ENCODE measurements at places on chromosomes 3 and 15. TPM values are rescaled to one million over a fixed set of nuclear protein-coding genes. Genes with fewer than 3 reads are reported as not detected.

Gene ASB14
- total RNA-seq: not detected

Gene OR5K2
- not detected for total RNA-seq

Gene PSTPIP1
- total RNA-seq: 16.3 TPM

DNA sequence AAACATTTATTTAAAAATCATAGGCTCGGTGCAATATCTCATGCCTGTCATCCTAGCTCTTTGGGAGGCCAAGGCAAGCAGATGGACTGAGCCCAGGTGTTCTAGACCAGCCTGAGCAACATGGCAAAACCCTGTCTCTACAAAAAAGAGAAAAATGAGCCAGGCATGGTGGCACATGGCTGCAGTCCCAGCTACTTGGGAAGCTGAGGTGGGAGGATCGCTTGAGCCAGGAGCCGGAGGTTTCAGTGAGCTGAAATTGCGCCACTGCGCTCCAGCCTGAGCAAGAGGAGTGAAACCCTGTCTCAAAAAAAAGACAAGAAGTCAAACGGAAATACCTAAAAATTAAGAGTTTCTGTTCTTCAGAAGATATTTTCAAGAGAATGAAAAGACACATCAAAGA lies 122.3 kb downstream of the RSL24D1 start:
- no peak for DNase-seq

GRCh38 chr3:46671541-46672348 lies 21.7 kb downstream of the ALS2CL start:
- no peak for DNase-seq

DNA sequence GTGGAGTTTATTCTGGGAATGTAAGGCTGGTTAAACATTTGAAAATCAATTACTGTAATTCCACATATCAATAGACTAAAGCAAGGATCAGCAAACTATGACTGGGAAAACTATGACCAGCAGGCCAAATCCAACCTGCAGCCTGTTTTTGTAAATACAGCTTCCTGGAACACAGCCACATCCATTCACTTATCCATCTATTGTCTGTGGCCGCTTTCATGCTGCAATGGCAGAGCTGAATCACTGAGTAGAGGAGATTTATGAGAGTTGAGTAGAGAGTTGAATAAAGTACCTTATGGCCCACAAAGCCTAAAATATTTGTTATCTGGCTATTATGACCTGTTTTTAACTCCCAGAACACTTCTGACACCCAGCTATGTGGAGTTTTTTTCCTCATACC lies 12.2 kb downstream of the MYLK start:
- peak; percentile 54 for DNase-seq

- no peak for DNase-seq
Measured at GRCh38 chr3:28907616-28908015, 373.3 kb upstream of the RBMS3 start.

- no peak for DNase-seq
Measured at GRCh38 chr3:171013822-171014748, 12.4 kb downstream of the SLC2A2 start.

GRCh38 chr3:12132881-12133280 lies 25.8 kb downstream of the TIMP4 start:
- no peak for DNase-seq

Data from mucosa of gallbladder (tissue), 1 donor.